Natural killer cell treated with Interleukin-12 subunit alpha and Interleukin-12 subunit beta and Interleukin-15 and Interleukin-18, amount 100 ng/mL, for 72 hours (primary cell): ENCODE measurements at places on chromosomes 7 and 10. TPM values are rescaled to one million over a fixed set of nuclear protein-coding genes. Genes with fewer than 3 reads are reported as not detected.

DNA sequence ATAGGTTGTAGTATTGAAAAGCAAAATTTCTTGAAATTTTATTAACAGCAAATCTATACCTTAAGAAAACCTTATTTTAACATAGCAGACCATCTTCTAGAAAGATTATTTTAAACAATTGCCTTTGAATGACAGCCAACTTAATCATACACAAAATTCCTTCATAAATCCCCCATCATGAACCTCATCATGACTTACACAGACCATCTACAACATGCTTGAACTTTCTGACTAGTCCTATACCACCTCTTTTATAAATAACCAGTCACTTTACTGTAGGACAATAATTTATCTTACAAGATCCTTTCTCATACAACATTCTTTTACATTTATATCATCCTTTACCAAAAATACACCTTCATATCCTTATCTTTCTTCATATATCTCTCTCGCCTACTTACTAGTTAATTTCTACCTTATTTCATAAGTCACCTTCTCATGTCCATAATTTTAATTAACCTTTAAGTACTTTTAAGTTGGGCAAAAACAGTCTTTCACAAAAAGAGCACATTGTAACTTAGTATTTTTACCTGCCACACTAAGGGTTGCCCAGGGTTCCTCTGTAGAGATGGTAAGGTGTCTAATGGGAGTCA lies 16.6 kb upstream of the PTN start:
- no peaks in the 10 kb centered on the region for H3K4me1 ChIP-seq
- peaks cover 4% of the 10 kb centered on the region for H3K36me3 ChIP-seq
- no peak for DNase-seq
- no peaks in the 10 kb centered on the region for H3K27me3 ChIP-seq
- H3K4me3 ChIP-seq, result no peak overlapping the region

DNA sequence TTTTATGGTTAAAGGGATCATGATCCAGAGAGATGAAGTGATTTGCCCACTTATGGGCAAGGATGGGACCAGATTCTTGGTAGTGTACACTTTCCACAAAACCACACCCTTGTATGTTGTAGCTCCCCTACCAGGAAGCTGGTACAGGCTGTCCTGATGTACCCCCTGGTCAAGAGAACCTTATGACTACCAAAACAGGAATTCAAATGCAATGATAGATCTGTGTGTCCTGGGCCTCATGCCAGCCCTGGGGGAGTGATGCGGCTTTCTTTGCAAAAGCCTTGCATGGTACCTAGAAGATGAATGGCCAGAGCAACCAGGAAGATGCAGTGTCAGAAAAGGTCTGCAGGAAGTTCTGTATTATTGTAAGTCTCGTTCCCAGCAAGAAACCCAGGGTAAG lies 94.9 kb upstream of the AGK start:
- no peak overlapping the region for H3K27ac ChIP-seq
- no peaks in the 10 kb centered on the region for H3K4me1 ChIP-seq
- H3K27me3 ChIP-seq, result peaks cover 29% of the 10 kb centered on the region
- no peak overlapping the region for H3K4me3 ChIP-seq
- no peak for DNase-seq

DNA sequence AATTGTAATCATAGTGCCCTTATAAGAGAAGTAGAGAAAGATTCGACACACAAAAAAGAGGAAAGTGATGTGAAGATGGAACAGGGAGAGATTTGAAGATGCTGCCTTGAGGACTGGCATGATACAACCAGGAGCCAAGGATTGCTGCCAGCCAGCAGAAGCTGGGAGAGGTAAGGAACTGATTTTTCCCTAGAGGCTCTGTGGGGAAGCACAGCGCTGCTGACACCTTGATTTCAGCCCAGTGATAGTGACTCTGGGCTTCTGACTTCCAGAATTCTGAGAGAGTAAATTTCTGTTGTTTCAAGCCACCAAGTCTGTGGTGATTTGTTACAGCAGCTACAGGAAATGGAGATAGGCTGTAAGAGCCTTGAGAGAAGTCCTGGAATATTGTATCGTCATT lies 98.2 kb downstream of the RAB11FIP2 start:
- H3K27ac ChIP-seq, result no peak overlapping the region
- no peaks in the 10 kb centered on the region for H3K4me1 ChIP-seq
- H3K4me3 ChIP-seq, result no peak overlapping the region
- no peak for DNase-seq
- peaks cover 11% of the 10 kb centered on the region for H3K27me3 ChIP-seq

The MRLN gene
- total RNA-seq, result not detected

GRCh38 chr7:7641129-7641663 lies 644 bp downstream of the UMAD1 start:
- H3K36me3 ChIP-seq, result peaks cover 5% of the 10 kb centered on the region
- peak overlapping the region; percentile 93 for H3K27ac ChIP-seq
- peaks cover 25% of the 10 kb centered on the region for H3K4me1 ChIP-seq
- H3K4me3 ChIP-seq, result peak overlapping the region; percentile 96

DNA sequence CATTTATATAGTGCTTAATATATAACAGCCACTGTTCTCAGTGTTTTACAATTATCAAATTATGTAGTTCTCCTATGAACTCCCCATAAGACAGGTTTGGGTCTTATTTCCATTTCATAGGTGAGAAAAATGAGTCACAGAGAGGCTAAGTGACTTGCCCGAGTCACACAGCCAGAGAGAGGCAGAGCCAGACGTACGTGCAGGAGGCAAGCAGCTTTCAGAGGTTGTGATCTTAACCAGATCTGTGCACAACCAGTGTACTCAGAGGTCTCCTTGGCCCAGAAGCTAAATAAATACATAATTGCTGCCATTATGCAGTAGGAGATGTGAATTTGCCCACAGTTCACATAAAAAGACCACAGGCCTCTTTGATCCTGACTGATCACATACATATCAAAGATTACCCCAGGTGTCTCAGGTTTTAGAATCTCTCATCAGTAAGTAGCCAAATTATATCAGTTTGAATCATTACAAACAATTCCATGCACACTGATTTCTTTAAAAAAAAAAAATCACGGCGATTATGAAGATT lies 304.7 kb upstream of the AOAH start:
- H3K27me3 ChIP-seq, result no peaks in the 10 kb centered on the region
- H3K36me3 ChIP-seq, result peaks cover 15% of the 10 kb centered on the region
- H3K4me3 ChIP-seq, result no peak overlapping the region
- no peak for DNase-seq
- H3K4me1 ChIP-seq, result peaks cover 40% of the 10 kb centered on the region

GRCh38 chr10:21534604-21535493 lies 817 bp downstream of the MLLT10 start:
- H3K4me1 ChIP-seq, result peaks cover 16% of the 10 kb centered on the region
- H3K36me3 ChIP-seq, result peaks cover 6% of the 10 kb centered on the region
- peak overlapping the region; percentile 65 for H3K27ac ChIP-seq
- H3K27me3 ChIP-seq, result no peaks in the 10 kb centered on the region

GRCh38 chr10:79055892-79056291 lies 12.9 kb upstream of the ZMIZ1 start:
- no peak overlapping the region for H3K4me3 ChIP-seq
- no peaks in the 10 kb centered on the region for H3K36me3 ChIP-seq
- no peaks in the 10 kb centered on the region for H3K4me1 ChIP-seq
- H3K27me3 ChIP-seq, result peaks cover 7% of the 10 kb centered on the region
- DNase-seq, result no peak
- no peak overlapping the region for H3K27ac ChIP-seq

GRCh38 chr7:40969641-40970040 lies 733.2 kb downstream of the INHBA start:
- H3K27me3 ChIP-seq, result no peaks in the 10 kb centered on the region

DNA sequence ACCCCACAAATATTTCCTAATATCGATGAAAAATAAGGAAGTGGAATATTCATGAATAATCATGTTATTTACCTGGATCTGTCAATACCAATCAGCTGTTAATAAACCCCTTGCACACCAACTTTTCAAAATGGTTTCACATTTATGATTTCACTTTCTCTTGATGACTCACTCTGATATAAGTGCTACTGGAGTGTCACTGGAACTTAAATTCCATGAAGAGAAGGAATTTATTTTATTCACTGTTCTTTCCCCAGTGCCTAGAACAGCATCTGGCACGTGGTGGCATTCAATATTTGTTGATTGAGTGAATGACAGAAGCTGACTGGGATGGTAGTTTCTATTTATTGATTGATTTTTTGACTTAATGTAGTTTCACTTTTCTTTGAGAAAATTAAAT lies 3.5 kb upstream of the ENO4 start:
- H3K4me3 ChIP-seq, result no peak overlapping the region
- H3K4me1 ChIP-seq, result no peaks in the 10 kb centered on the region
- H3K27ac ChIP-seq, result no peak overlapping the region
- no peak for DNase-seq

The PIP gene
- total RNA-seq, result not detected

DNA sequence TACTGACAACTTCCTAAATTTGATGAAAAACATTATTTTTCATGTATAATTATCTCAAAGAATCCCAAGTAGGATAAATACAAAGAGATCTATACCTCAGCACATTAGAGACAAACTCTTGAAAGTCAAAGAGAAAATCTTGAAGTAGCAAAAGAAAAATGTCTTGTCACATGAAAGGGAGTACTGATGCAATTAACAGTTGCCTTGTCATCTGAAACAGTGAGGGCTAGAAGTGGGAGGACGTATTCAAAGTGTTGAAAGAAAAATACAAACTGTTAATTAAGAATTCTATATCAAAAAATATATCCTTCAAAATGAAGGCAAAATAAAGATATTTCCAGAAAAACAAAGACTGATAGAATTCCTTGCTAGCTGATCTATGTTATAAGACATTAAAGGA lies 35.5 kb upstream of the ARHGAP22 start:
- peaks cover 32% of the 10 kb centered on the region for H3K36me3 ChIP-seq
- H3K27ac ChIP-seq, result no peak overlapping the region
- peaks cover 29% of the 10 kb centered on the region for H3K27me3 ChIP-seq
- no peak for DNase-seq
- no peak overlapping the region for H3K4me3 ChIP-seq

The AQP1 gene
- not detected for total RNA-seq

GRCh38 chr7:81685270-81685868 lies 84.5 kb downstream of the HGF start:
- H3K27me3 ChIP-seq, result no peaks in the 10 kb centered on the region
- H3K27ac ChIP-seq, result no peak overlapping the region
- no peaks in the 10 kb centered on the region for H3K4me1 ChIP-seq
- H3K36me3 ChIP-seq, result no peaks in the 10 kb centered on the region
- DNase-seq, result no peak

DNA sequence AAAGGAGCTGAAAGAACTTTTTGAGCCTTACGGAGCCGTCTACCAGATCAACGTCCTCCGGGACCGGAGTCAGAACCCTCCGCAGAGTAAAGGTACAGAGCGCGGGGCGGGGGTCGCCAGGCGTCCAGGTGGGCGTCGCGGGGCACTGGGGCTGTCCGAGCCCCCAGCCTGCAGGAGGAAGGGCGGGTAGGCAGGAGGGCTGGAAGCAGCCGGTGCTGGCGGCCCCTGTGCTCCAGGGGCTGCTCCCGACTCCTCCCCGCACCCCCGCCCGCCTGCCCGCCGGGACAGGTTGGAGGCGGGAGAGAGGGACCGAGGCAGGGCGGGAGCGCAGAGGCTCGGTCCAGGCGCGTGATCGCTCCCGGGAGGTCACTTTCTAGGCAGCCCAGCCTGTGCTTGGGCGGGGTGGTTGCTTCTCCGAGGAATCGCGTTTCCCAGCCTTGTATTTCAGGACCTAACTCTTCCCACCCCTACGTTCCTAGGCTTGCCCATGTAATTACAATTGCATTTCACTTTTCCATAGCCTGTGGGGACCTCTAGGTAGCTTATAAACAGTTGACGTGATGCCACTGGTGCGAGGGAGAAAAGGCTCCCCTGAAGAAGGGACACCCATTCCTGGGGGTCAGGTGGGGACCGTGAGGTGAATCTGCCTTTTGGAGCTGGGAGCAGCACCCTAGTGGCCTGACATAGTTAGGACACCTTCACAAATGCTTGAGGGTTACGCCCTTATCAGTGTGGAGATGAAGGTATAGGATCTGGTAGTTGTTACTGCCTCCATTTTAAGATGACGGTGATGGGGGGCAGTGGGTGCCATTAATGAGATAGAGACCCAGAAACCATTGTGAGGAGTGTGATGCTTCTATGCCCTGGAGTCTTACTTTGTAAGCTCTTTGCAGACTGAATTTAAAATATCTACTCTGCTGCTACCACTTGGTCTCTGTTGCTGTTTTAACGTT lies 148.2 kb downstream of the CELF2 start:
- no peaks in the 10 kb centered on the region for H3K27me3 ChIP-seq
- peaks cover 22% of the 10 kb centered on the region for H3K36me3 ChIP-seq
- peaks cover 39% of the 10 kb centered on the region for H3K4me1 ChIP-seq
- no peak overlapping the region for H3K4me3 ChIP-seq
- no peak overlapping the region for H3K27ac ChIP-seq

The CYP2C18 gene
- not detected for total RNA-seq

DNA sequence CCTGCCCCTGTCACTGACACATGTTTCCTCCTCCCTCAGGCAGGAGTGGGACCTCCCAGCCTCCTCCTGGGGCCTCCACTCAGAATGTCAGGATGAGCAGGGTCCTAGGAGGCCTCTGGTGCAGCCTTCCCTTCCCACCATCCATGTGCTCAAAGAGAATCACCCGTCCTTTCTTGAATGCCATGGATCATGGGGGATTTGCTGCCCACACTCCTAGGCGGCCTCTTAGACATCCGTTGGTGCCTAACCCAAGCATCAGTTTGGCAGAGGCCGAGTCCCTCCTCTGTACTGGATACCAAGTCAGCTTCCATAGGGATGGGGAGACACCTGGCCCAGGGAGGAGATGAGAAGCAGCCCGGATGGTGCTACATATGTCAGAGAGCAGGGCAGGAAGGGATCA lies 7.0 kb downstream of the NOS3 start:
- H3K27me3 ChIP-seq, result no peaks in the 10 kb centered on the region
- H3K36me3 ChIP-seq, result no peaks in the 10 kb centered on the region
- no peak overlapping the region for H3K4me3 ChIP-seq
- H3K4me1 ChIP-seq, result peaks cover 16% of the 10 kb centered on the region

The DKK1 gene
- total RNA-seq, result not detected

DNA sequence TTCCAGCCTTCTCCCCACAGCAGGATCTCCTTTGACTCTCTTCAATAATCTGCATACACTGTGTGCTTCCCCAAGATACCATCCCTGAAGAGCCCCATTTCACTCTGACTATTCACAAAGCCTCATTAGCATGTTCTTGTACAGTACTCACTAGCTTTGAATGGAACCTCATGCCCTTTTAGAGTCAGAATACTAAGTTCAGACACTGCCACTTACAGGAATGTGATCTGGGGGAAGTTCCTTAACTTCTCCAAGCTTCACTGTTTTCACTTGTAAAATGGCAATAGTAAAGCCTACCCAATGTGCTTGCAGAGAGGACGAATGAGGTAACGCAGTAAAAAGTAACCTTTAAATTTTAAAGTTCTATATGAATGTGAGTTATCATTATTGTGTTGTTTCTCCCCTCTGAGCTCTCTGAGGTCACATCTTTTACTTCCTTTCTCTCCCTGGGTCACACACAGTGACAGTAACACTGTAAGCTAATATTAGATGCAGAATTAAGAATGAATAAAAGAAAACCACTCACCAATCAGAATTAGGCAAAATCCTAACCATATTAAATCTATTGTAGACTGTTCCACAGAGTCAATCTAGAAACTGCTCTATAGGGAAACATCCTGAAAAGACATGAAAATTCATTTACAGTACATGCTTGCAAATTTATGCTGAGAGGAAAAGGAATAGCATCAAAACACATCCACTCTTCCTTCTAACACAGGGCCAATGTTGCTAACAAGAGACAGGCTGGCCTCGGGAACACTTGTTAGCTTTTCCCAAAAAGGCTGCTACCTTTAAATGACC lies 64.2 kb upstream of the IL6 start:
- H3K4me3 ChIP-seq, result peak overlapping the region; percentile 62
- peaks cover 16% of the 10 kb centered on the region for H3K27me3 ChIP-seq
- H3K27ac ChIP-seq, result peak overlapping the region; percentile 72
- peaks cover 5% of the 10 kb centered on the region for H3K36me3 ChIP-seq
- H3K4me1 ChIP-seq, result peaks cover 47% of the 10 kb centered on the region
- no peak for DNase-seq

- no peak for DNase-seq
- H3K27ac ChIP-seq, result peak overlapping the region; percentile 29
- H3K36me3 ChIP-seq, result peaks cover 19% of the 10 kb centered on the region
- H3K27me3 ChIP-seq, result no peaks in the 10 kb centered on the region
- peaks cover 56% of the 10 kb centered on the region for H3K4me1 ChIP-seq
- H3K4me3 ChIP-seq, result no peak overlapping the region
Observed at GRCh38 chr7:135930565-135931461, 46.3 kb downstream of the MTPN start.
